ENCODE measurements at places on chromosomes 5 and 9. TPM values are rescaled to one million over a fixed set of nuclear protein-coding genes. Genes with fewer than 3 reads are reported as not detected.

Gene BSPRY
- polyA plus RNA-seq, result 7.3 TPM

Gene ITGA2
- 25.8 TPM for polyA plus RNA-seq

Gene MEIKIN
- 0.18 TPM for polyA plus RNA-seq

Gene FCHO2
- 30.1 TPM for polyA plus RNA-seq

Gene C9
- 0.79 TPM for polyA plus RNA-seq

GRCh38 chr9:38149647-38150046 lies 80.6 kb upstream of the SHB start:
- DNase-seq, result no peak

- DNase-seq, result no peak
These were observed 10.4 kb downstream of the ZNF618 start for GRCh38 chr9:113886466-113886865.

GRCh38 chr9:26520141-26520540 lies 372.5 kb downstream of the CAAP1 start:
- no peak for DNase-seq

DNA sequence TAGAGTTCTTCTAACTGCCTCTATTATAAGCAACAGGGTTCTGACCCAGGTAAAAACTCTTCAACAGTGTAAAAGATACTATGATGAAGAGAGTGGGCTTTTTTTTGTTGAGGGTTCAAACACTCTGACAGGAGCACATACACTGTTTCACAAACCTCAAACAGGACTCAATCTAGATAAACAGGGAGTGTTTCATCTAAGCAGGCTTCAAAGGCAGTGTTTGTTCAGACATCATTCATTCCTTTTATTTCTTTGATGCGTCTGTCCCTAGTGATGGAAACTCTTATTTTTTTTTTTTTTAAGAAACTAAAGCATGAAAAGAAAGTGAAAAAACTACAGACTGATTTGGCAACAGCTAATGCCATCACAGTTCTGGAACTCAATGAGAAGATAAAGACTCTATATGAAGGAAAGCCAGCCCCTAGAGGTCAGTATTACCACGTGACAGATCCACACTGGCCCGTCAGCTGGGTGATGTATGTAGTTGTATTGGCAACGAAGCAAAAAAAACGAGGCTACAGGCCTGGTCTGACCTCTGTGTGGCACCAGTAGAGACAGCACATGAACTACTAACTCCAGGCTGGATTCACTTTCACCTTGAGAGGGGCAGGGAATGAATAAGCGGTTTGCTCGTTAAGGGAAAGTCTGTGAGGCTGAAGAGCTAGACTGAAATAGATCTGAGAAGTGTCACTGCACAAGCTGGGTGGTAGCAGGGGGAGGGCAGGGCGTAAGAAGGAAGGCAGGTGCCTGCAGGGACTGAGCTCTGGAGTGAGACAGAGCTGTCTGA lies 172.2 kb downstream of the CCDC192 start:
- DNase-seq, result peak; percentile 48

- no peak for DNase-seq
These were observed 227.6 kb upstream of the DAP start for GRCh38 chr5:10988622-10989021.
